NCI-H2227 treated with DMSO at 0.1 percent for 48 hours (cell line): ENCODE measurements at places on chromosomes 6 and 20.
A peak's percentile ranks its signal among the peaks of the same experiment; 100 is the strongest.

- no peak for DNase-seq
Observed at GRCh38 chr6:1587546-1587945, 22.2 kb upstream of the FOXC1 start.

DNA sequence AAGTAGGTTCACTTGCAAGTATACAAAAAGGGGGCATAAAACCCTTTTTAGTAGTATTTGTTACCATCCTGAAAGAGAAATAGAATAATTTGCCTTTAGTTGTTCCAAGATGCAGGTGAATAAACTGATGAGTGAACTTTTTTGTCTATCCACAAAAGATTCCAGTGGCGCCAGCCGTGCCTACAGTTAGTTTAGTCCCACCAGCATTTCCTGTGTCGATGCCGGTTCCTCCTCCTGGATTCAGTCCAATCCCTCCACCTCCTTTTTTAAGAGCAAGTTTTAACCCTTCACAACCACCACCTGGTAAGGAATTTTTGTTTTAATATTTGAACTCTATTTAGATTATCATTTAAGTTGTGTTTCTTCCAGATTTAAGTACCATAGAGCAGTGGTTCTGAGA, 90.9 kb downstream of the SCAF8 start:
- DNase-seq = no peak

GRCh38 chr6:44925100-44925739, 402.9 kb upstream of the RUNX2 start:
- DNase-seq = peak; percentile 74

GRCh38 chr6:123338394-123338793, 298.4 kb downstream of the TRDN start:
- no peak for DNase-seq

DNA sequence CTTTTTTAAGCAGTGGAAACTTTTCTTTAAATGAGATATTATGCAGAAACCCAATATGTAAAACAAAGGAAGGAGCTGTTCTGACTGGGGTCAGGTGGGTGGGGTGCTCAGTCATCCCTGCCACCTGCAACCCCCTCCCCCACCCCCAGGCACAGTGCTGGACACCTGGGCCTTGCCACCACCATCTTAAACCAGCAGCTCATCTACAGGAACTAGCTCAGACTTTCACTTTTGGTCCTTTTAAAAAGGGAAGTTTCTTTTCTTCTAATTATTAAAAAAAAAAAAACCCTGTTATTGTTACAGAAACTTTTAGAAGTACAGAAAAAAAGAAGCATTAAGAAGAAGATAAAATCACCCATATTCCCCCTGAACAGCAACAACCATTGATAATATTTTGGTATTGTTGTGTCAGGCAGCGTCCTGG, 37.1 kb downstream of the PPP1R16B start:
- no peak for DNase-seq

DNA sequence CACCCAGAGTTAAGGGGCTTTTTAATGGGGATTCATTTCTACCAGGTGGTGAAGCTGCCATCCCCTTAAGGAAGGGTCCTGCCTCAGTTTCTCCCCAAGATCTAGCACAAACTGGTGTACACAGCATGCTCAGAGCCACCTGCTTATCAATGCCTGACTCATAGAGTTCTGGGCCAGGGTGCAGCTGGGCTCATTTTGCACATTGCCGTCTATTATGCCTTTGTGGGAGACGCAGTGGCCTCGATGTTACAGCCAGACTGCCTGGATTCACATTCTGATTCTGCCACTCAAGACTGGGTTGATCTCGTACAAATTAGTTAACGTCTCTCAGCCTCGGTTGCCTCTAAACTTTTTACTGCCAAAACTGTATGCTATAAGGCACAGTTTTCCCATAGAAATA, 365.7 kb downstream of the ZFAND3 start:
- no peak for DNase-seq

DNA sequence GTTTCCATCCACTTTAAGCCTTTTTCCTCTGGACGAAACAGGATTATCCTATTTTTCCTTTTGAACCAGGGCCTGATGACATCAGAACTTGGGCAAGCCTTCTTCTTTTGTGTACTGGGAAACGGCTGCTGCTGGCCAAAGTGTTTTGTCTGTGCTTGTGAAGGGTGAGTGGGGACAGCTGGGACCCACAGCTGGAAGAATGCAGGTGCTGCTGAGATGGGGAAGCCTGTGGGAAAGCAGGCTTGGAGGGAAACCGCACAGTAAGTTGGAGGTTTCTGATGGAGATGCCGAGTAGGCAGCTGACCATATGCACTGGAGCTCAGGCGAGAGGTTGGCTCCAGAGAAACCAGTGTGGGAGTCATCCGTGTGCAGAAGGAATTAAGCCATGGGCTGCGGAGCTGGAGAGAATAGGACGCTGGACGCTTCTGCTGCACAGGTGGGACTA, 8.5 kb upstream of the PSMG4 start:
- no peak for DNase-seq

DNA sequence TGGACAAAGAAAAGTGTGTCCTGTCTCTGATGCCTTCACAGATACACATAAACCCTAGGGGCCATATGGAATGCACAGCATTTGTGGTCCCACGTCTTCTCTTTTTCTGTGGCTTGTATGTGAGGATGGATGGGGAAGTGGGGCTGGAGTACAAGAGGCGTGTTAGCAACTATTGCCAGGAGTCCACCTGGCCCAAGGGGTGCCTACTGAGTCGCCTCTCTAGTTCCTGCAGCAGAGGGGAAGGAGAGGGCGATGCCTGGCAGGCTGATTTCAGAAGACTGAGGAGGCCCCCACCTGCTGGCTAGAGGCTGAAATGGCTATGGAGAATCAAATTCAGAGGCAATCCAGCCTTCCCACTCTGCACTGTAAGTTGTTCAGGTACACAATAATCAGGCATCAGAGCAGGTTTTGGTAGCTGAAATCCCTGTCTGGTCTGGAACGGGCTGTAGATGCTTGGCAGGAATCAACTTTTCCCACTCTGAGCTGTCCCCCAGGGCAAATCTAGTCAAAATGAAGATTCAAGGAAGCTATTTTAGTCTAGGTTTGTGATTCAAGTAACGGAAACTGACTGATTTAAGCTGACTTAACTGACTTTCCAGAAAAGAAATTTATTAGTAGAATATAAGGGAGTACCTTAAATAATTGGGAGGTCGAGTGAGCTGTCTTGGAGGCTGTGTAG, 14.9 kb upstream of the PPARD start:
- peak; percentile 23 for DNase-seq

GRCh38 chr20:39944861-39945260, 744.2 kb downstream of the MAFB start:
- DNase-seq = no peak

DNA sequence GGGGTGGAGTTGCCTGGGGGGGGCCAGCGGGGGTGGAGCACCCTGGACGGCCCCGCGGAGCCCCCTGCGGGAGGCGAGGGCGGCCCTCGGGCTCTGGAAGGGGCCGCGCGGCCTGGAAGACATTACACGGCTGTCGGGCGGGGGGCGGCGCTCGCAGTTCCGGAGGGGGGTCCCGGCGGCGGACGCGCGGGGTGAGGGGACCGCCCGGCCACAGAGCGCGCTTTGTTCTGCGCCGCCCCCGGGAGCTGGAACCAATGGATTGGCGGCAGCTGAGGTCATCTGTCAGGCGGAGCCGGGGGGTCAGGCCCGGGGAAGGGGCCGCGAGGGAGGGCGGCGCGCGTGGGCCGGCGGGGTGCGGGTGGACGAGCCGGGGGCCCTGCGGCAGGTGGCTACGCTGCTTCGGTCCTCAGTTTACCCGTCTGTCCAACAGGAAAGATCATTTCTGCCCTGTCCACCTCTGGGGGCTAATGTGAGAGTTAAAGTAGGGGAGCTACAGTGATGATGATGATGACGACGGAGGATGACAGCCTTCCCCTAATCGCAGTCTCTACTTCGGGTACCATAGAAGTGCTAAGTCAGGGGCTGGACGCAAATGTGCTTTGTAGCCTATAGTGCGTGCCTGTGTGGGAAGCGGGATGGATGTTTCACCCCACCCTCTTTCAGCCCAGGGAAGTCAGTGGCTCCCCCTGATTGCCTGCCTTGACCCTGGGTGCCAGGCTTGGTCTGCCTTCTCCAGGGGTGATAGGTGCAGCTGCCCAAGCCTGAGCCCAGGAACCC, 10.4 kb downstream of the SRXN1 start:
- DNase-seq = no peak

DNA sequence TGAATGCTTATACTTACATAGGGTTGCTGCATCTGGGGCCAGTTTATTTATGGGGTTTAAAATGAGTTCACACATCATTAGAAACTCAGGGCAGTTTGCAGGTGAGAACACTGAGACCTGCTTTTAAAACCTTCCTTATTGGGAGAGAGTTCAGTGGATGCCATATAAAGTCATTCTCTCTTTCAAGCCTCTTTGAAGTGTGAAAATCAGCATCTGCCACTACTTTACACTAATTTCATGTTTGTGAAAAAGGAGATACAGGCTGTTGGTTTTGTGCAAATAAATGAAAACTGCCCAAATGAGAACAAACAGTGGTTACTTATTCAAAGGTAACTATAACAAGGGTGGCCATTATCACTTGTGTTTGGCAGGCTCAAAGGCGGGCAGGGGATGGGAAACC, 530.5 kb downstream of the KIF16B start:
- no peak for DNase-seq

- DNase-seq = no peak
Observed at GRCh38 chr6:108549241-108549640, 11.5 kb upstream of the FOXO3 start.

GRCh38 chr6:101275251-101275650, 118.3 kb upstream of the GRIK2 start:
- peak; percentile 28 for DNase-seq

GRCh38 chr6:70371454-70372105, 41.7 kb upstream of the FAM135A start:
- DNase-seq = peak; percentile 54

DNA sequence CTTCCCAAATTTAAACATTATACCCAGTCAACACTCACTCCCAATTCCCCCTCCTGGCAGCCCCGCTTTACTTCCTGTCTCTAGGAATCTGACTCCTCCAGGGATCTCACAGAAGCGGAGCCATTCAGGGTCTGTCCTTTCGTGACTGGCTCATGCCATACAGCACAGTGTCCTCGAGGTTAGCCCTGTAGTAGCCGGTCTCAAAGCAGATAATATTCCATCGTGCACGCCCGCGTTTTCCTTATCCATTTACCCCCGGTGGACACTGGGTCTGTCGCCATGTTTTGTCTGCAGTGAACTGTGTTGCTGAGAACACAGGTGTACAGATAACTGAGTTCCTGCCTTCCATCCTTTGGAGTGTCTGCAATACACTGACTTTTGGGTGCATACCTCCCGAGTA, 95.3 kb downstream of the TTLL2 start:
- no peak for DNase-seq

- DNase-seq = no peak
Observed at GRCh38 chr6:48080227-48081009, 30.6 kb downstream of the PTCHD4 start.

DNA sequence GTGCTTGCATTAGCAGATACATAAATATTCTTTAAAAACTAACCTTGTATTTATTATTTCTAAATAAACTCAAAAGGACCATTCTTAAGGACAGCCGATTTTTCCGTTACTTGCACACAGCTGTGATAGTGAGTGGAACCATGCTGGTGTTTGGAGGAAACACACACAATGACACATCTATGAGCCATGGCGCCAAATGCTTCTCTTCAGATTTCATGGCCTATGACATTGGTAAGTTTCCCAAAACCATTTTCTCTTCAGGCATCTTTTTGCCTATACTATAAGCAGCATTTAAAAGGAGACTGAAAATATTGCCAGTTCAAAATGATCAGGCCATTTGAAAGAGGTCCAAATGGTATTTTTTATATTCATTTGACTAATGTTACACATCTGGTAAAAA, 92.3 kb downstream of the ATRN start:
- DNase-seq = no peak

DNA sequence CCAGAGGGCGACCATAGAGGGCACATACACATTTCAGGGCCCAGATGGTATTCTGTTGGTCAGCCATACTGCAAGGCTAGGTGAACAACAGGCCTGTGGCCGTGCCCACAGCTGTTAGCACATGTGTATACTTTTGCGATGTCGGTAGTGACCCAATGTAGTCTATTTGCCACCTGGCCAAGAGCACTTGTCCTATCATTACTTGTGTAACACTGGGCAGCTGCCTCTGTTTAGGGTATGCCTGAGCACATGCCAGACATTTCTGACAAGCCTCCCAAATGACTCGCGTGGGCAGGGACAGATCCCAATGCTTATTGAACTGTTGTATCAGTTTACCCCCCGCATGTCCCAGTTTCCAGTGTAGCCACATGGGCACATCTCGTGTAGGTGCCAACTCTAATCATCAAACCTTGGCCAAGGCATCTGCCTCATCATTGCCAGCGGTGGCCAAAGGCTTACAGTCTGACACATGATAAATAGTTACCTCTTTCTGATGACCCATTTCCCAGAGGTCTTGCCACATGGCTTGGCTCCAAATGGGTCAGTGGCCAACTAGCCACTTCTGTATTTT, 74.4 kb upstream of the FBXL4 start:
- no peak for DNase-seq

- DNase-seq = no peak
Observed at GRCh38 chr6:9086331-9086730, 651.0 kb upstream of the SLC35B3 start.

GRCh38 chr20:20549704-20550103, 162.7 kb downstream of the RALGAPA2 start:
- DNase-seq = no peak

DNA sequence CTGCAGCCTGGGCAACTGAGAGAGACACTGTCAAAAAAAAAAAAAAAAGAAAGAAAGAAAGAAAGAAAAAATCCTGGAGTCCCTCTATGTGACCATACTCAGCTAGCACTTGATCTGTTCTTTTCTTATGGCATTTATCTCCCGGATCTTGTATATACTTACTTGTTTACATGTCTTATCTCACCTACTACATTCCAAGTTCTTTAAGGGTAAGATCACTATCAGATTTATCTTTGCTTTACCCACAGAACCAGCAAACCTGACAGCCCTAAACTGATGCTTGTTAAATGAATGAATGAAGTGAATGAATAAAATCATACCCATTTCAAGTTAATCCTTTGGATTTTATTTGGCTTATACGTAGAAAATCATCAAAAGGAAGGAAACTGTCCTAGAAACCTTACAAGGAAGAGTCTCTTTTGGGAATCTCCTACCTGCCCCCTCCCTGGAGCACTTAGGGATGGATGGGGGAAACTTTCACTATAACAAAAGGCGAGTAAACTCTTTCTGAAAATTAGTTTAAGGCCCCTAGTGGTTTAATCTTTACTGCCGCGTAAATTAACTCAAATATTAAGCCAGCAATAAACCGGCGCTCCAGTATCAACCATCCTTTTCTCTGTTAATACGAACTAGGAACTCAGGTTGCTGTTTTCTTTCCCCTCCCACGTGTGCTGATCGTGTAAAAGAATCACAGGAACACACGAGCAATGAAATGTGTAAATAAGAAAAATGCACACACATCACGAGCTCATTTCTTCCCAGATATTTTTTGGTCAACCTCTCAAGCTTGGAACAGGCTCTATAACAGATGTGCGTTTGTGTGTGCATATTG, 1.3 kb upstream of the UTRN start:
- no peak for DNase-seq
